ENCODE measurements at places on chromosomes 7 and 10.

DNA sequence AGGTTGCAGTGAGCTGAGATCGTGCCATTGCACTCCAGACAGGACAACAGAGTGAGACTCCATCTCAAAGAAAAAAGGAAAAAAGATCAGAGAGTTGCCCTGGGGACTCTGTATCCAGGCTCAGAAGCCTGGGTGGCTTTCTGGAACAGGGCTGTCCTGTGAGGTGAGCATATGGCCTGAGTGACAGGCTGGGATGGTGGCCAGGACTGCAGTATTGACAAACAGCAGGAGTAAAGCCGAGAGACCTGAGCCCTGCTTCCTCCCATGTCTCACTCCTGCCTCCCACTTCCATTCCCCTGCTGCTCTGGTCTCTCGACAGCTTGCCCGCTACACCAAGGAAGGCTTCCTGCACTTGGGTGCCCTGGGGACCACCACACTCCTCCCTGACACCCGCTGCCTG, 578.5 kb downstream of the GALNT17 start:
- no peak for DNase-seq

GRCh38 chr7:155093596-155093995, 23.5 kb downstream of the HTR5A start:
- DNase-seq = no peak

DNA sequence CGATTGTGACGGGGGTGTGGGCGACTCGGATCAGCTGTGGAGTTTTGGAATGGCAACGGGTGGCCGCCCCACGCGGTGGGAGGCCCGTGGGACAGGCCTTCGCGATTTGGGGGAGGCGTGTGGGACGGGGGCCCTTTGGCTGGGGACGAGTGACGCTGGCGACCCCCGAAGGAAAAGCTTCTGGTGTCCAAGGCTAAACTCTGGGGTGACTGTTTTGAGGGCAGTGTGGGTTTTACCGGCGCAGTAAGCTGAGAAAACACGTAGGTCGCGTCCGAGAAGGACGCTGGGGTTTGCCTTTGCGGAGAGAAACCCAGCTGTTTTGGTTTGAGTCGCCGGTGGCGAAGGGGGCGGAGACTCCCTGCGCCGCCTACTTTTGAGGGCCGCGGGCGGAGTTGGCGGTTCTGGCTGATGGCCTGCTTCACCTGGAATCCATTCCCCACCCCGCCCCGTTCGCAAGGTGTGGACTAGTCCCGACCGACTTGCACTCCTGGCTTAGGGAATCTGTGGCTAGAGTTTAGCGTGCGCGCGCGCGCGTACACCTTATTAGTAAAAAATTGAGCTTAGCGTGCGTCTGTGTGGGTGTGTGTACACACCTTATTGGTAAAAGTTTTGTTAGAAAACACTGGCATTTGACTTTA, 606 bp downstream of the TAX1BP1 start:
- peak; percentile 75 for DNase-seq

DNA sequence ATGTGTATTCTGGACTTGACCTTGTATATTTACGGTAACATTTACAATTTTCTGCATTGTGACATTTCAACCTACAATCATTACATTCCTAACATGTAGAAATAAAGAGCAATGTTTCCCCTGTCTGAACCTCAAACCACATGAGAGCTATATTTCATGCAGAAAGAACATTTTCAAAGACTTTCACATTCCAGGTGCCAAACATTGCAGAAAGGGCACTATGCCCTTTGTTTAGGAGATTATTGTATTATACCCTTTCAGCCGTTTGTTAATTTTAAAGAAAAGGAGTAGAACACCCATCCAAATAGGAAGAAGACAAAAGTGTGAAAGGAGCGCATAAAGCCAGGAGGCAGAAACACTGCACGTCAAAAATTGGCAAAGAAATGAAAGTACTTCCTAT, 260.4 kb downstream of the RELN start:
- DNase-seq = no peak

GRCh38 chr7:108026647-108027046, 23.7 kb upstream of the LAMB1 start:
- DNase-seq = no peak

GRCh38 chr10:24408365-24408764, 199.4 kb downstream of the KIAA1217 start:
- no peak for DNase-seq

- no peak for DNase-seq
Observed at GRCh38 chr10:65943451-65943850, 982.4 kb upstream of the LRRTM3 start.

- no peak for DNase-seq
Observed at GRCh38 chr10:86609920-86610319, 44.4 kb upstream of the OPN4 start.

DNA sequence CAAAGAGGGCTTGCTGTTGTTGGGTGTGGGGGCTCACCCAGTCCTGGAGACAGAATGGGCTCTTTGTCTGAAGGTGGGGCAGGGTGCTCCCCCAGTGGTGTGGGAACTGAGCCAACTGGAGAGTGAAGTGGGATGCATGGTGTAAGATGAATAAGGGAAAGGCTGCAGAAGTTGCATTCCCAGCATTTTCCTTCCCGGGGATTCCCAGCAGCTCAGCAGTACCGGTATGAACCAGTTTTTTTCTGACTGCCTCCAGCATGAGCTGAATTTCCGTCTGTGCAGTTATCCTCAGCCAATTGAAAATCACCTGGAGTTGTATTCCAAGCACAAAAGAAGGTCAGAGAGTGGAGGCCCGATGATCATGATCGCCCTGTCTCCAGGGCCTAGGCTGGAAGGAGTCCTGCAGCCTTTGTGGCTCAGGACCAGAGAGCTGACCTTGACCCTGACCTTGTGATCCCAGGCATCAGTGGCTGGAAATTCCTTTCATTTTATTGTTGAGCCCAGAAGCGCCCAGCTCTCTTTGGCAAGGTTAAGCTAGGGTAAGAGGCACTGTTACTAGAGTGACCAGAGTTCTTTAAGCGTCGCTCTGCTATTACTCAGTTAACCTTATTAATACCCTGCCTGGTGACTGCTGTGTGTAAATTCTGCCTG, 33.4 kb downstream of the OGDH start:
- DNase-seq = no peak

DNA sequence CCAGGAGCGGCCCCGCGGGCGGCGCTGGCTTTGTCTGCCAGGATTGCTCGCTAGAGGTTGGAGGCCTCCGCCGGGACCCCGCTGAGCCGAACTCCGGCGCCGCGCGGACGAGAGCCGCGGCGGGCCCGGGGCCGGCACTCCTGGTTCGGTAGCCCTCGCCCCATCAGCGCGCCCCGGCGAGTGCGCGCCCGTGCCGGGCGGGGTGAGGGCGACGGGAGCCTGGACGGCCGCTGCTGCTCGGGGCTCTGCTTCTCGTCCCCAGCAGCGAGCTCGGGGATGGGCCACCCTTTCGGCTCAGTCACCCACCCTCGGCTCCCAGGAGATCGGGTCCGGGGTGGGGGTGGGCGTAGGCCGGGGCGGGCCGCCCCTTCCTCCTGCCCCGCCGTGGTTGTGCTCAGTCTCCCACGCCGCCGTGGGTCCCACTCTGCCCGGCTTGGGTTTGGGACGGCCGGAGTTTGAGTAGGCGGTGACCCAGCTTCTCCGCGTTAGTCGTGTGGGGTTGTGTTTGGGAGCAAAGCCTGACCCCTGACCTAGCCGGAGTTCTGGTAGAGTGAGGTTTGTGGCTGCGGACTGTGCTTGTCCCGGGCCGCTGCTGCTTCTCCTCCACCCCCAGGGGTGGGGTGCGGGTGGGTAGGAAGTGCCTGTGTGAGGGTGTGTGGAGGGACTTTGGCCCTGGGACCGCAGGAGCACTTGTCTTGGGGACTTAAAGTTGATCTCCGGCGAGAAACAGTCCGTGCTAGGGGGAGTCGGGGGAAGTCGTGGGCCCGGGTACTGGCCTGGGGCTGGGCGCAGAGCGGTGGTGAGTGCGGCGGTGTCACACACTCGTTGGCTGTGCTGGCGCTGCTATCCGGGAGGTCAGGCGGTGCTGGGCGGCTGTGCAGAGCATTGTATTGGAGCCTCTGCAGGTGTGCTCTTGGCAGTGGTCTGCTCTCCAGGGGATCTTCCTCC, 677 bp downstream of the TSPAN14 start:
- DNase-seq = no peak

DNA sequence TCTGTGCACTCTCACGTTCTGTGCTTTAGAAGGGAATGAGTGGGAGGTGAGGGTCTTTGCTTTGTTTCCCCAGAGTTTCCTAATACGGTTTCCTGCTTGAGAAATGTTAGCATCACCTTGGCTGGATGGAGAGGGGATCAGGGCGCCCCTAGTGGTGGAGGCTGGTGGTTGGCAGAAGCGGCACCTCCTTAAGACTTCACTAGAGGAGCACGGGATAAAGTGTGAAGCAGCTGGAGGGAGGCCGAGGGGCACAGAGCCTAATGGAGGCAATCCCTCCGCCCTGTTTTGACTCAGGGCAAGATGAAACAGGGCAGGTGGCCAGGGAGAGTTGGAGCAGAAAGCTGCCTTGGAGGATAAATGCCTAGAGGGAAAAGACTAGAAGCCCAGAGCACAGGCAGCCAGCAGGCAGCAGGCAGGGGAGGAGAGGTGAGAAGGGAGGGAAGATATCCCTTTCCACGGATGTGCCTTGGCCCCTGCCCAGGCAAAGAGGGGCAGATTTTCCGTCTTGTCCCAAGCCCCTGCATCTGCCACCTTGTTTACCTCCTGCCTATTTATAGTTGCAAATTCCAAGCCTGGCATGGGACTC, 56.0 kb upstream of the BTRC start:
- peak; percentile 54 for DNase-seq

- DNase-seq = peak; percentile 25
Observed at GRCh38 chr10:63265222-63265617, 132.1 kb downstream of the NRBF2 start.

- DNase-seq = no peak
Observed at GRCh38 chr10:34966451-34966850, 123.7 kb downstream of the CUL2 start.

DNA sequence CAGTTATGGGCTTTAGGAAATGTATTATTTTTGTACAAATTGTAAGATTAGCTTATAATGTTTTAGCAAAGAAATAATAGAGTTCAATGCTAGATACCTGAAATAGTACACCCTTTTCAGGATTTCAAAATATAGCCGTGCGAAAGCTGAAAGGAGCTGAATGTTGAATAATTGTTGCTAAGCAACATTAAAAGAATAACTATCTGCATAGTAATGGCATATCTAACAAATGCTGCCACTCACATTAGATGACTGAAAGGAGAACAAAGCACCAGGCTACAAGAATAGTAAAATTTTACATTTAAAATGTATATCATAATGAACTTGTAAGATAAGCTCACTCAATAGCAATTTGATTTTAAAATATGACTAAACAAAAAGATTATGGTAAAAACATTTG, 82.5 kb downstream of the SDHAF3 start:
- no peak for DNase-seq

GRCh38 chr10:70991140-70992124, 103.1 kb upstream of the PCBD1 start:
- no peak for DNase-seq

- no peak for DNase-seq
Observed at GRCh38 chr10:77180104-77180503, 457.5 kb downstream of the KCNMA1 start.

DNA sequence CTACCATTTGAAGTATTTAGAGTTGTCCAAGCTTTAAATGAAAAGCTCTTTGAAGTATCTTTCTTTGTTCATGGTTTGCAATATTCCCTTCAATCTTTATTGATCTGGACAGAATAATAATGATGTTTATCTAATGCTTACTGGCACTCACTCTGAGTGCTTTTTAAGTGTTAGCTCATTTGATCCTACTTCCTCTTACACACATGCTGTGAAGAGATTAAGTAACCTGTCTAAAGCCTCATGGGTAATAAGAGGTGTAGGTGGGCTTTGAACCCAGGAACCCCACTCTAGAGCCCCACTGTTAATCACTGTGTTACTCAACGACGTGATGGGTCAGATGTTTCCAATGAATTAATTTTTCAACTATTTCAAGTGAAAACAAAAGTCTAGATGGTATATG, 31.1 kb upstream of the ADD3 start:
- no peak for DNase-seq

GRCh38 chr10:119028900-119029612, 458 bp upstream of the NANOS1 start:
- peak; percentile 68 for DNase-seq

GRCh38 chr10:12838366-12838765, 163.1 kb downstream of the CCDC3 start:
- DNase-seq = no peak

GRCh38 chr7:106591146-106591545, 69.8 kb downstream of the CCDC71L start:
- no peak for DNase-seq

GRCh38 chr10:131845505-131846239, 55.1 kb upstream of the PPP2R2D start:
- no peak for DNase-seq

DNA sequence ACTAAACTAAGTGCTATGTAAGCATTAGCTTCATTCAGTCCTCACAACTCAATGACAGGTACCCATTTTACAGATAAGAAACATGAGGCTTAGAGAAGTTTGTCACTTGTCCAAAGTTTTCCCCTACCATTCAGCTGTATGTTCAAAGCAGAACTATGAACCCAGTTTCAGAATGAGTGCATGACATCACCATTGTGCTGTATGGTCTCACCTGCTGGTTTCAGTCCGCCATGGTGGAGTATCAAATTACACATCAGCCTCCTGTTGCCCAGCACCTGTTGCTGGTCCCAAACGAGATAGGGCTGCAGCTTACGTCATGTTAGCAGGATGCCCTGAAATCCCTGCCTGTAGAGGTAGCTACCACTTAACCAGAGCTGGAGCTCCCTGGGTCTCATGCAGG, 95.0 kb downstream of the DYNC1I1 start:
- DNase-seq = no peak

- DNase-seq = no peak
Observed at GRCh38 chr10:79403441-79404230, 41.8 kb downstream of the ZCCHC24 start.

DNA sequence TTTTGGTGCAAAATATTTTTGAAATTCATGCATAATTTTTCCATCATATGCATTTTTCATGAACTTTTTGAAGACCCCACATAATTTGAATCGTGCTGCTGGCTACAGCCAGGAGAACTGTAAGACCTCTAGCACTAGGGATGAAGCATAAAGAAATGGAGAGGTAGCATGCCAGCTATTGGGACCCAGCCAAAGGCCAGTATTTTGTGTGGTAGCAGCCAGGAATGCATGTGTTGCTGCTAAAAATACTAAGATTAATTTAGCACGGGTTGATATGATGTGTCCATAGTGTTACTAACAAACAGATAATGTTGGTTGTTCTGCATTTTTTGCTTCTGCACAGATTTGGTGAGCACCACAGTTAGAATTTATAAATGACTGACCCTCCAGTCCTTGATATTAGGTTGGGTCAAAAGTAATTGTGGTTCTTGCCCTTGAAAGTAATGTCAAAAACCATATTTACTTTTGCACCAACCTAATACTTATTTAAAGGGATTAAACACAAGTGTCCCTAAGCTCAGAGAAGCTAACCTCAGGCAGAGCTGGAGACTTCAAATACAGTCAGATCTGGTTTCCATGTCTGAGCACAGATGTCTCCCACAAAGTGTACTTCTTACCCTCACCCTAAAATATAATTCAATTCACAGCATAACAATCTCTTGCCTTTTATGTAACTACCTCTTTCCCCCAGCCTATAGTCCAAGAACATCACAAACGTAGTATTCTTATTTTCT, 54.1 kb upstream of the NPSR1 start:
- no peak for DNase-seq

GRCh38 chr7:121531175-121532070, 135.3 kb upstream of the FAM3C start:
- no peak for DNase-seq

Data from effector memory CD4-positive, alpha-beta T cell (primary cell).